ENCODE measurements at places on chromosomes 5 and 9. TPM values are rescaled to one million over a fixed set of nuclear protein-coding genes. Genes with fewer than 3 reads are reported as not detected.

FAM53C gene
- total RNA-seq: 51.3 TPM

SHOC1 gene
- total RNA-seq: not detected

IL17B gene
- not detected for total RNA-seq

PPP3R2 gene
- total RNA-seq: not detected

ALDOB gene
- 0.85 TPM for total RNA-seq

KCNV2 gene
- total RNA-seq: not detected

BTNL8 gene
- 0.96 TPM for total RNA-seq

FOXD4L5 gene
- total RNA-seq: 0.07 TPM

TIMD4 gene
- total RNA-seq: 0.13 TPM

OR13C5 gene
- not detected for total RNA-seq

F2R gene
- total RNA-seq: 19.0 TPM
